Osteoblast (primary cell): ENCODE measurements at places on chromosomes 1 and 21. TPM values are rescaled to one million over a fixed set of nuclear protein-coding genes. Genes with fewer than 3 reads are reported as not detected.

Gene ITLN2
- total RNA-seq, result not detected in 2 replicates

Gene GCSAML
- total RNA-seq, result not detected in 2 replicates

Gene MAN1C1
- 16.3 and 28.0 TPM in 2 replicates for total RNA-seq

Gene TTC3
- total RNA-seq, result 364 and 410 TPM in 2 replicates

Gene SHISAL2A
- total RNA-seq, result not detected in 2 replicates

Gene PROX1
- total RNA-seq, result under 0.01 TPM in 2 replicates

Gene BTBD8
- 5.8 and 8.3 TPM in 2 replicates for total RNA-seq

Gene TYW3
- total RNA-seq, result 17.4 TPM in 2 replicates

Gene CYP4B1
- total RNA-seq, result not detected in 2 replicates

Gene AKT3
- total RNA-seq, result 38.7 and 41.3 TPM in 2 replicates

Gene ATAD3B
- 10.6 and 14.5 TPM in 2 replicates for total RNA-seq

Gene SLC9C2
- not detected in 2 replicates for total RNA-seq

Gene PER3
- 22.4 and 24.2 TPM in 2 replicates for total RNA-seq

Gene ISG20L2
- total RNA-seq, result 16.8 and 21.0 TPM in 2 replicates

Gene OR6N1
- total RNA-seq, result not detected in 2 replicates

Gene PMF1
- 31.2 and 34.0 TPM in 2 replicates for total RNA-seq

Gene AP4B1
- total RNA-seq, result 14.1 and 15.9 TPM in 2 replicates
